Renal cortex interstitium (tissue), 15 donors: ENCODE measurements at places on chromosomes 6 and 20. TPM values are rescaled to one million over a fixed set of nuclear protein-coding genes. Genes with fewer than 3 reads are reported as not detected.

The CD40 gene
- 5.7 TPM for polyA plus RNA-seq

The PDE10A gene
- polyA plus RNA-seq = 20.3 TPM

The SLC26A8 gene
- 0.23 TPM for polyA plus RNA-seq

The C6orf132 gene
- 5.2 TPM for polyA plus RNA-seq

DNA sequence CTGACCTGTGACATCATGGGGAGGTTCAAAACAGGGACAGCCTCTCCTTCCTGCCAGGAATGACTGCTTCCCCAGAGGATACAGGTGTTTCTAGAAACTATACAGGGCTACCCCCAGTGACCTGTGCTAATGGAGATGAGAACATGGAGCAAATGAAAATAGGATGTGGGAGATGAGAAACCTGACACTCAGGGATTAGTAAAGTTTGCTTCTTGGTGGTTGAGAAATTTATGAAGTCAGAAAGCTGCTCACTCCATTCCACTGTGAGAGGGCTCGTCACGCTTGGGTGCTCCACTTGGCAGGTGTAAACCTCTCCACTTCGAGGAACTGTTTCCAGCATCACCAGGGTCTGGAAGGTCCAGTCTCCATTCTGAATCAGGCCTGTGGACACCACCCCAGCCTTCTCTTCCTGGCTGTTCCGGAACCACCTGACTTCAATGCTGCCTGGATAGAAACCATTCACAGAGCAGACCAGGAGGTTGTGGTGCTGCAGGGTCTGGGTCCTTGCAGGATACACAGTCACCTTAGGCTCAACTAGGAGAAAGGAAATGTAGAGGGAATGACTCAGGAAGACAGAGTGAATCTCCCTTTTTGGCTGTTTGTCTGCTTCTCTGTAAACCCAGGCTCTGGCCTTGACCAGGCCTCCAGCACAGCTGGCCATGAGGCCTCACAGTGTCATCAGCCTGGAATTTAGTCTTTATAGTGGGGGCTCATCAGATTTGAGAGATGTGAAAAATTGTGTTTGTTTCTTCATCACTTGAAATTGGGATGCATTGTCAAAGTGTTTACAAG is 10.8 kb downstream of the HLA-DRB5 start:
- DNase-seq = no peak

DNA sequence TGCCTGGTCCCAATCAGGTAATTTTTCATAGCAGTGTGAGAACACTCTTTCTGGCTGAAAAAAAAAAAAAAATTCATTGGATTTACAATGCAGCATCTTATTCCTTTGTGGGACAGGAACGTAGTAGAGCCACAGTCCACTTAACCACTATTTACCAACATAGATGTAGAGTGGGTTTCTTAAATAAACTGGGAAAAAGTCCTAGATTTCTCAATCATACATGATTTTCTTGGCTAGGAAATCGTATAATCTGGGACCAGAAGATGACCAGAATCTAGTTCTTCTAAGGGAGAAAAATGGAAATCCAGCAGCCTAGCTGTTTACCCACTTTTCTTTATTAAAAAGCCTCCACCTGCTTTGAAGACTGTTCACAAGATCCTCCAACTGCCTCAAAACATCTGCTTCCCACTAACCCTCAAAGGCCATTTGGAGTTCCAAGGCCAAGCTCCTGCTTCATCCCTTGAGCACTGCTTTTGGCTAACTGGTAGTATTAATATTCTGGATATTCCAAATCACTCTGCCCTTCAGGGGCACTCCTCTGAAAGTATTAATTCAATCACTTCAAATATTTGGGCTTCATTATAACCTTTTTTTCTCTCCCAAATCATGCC is 70.4 kb downstream of the FYN start:
- no peak for DNase-seq

DNA sequence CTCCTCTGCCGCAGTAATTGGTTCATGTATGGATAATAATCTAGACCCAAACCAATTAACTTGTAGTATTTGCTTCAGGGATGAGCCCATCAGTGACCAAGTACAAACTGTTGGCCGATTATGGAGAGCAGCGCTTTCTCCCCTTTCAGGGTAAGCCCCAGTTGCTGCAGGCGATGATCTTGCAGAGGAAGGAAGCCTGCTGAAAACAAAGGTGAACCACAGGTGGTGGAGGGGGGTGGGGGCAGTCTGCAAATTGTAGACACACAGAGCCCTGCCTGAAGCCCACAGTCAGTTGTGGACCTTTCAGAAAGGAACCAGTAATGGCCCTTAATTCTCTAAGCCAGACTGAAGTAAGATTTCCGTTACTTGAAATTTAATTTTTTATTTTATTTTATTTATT is 167.9 kb upstream of the JARID2 start:
- no peak for DNase-seq

GRCh38 chr6:161922631-161923119 is 648.8 kb upstream of the AGPAT4 start:
- DNase-seq = peak; percentile 15

GRCh38 chr20:57980506-57980905 is 247.9 kb downstream of the ANKRD60 start:
- DNase-seq = no peak

DNA sequence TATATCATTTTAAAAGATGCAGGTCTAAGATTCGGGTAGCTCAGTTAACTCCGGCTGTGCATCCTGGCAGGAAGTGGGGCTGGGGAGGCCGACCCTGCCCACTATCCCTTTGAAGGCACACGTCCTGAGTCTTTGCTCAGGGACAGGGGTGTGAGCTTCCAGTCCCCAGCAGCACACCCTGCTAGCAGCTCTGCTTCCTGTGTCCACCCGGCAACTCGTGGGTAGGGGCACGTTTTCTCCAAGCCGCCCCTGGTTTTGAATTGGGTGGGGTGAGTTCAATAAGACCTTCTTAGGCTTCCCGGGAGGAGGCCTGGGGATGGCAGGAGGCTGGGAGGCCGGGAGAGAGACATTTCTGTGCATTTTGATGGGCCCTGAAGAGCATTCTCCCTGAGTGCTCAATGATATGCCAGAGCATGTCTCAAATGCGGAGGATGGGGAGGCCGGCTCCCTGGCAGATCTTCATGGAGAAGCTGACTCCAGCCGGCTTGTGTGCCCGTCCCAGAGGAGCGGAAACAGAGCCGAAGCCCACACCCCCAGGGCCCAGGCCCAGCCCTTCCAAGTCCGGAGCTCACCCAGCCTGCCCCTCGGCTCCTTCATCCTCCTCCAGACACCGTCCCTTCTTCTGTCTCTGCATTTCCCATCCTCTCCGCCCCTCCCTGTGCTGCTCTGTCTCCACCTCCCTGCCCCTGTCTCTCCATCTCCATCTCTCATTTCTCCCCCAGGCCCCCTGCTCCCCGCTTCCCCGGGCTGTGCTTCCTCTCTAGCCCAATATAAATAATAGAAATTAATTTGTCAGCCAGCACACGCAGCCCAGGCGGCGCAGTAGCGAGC is 36.3 kb upstream of the ZFAND3 start:
- no peak for DNase-seq

DNA sequence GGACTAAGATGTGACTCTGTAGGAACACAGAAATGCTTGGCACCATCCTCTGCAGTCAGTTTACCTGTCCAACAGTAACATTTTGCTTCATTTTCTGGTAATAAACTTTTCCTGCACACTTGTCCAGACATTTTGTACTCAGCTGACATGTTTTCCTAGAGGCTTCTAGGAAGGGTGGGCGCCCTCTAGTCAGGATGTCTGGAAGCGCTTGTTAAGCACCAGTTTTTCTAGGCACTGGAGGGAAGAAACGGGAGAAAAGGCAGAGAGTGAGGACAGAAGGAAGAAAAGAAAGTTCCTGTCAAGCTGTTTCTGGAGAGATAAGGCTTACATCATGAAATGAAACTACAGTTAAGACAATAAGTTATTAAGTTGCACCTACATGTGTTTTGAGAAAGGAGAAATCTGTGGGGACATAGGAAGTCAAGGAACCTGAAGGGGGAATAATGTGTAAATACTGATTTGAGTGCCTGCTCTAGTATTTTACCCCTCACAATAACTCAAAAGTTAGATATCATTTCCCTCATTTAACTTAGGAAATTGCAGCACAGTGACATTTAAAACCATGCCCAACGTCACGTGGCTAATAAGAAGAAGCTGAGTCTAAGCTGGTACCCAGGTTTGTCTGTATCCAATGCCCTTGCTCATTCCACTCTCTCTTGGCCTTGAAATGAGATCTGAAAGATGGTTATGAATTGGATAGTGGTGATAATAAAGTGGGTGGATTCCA is 42.7 kb upstream of the TNFRSF21 start:
- DNase-seq = no peak

DNA sequence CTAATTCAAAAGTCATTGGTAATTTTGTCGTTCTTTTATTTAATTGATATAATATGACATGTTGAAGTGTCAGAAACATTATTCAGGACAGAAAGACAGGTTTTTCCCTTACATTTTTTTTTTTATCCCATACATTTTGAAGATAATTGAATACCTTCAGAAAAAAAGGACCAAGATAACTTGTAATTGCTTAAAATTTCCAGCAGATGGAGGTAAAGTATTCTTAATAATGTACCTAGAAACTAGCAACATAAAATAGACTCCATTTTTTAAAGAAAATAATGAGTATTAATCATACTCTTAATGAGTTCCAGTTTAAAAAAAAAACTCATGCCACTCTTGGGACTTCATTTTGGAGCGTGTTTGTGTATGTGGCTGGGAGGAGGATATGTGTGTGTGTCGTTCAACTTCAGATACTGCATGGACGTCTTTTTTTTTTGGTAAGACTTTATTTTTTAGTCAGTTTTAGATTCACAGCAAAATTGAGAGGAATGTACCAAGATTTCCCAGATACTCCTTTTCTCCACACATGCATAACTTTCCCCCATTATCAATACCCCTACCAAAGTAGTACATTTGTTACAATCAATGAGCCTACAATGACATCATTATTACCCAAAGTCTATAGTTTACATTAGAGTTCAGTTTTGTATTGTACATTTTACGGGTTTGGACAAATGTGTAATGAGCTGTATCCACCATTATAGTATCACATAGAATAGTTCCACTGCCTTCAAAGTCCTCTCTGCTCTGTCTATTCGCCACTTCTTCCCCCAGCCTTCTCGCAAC is 79.4 kb downstream of the ROS1 start:
- DNase-seq = no peak
